A549 treated with dexamethasone at 1 μM for 4 hours (cell line): ENCODE measurements at places on chromosomes 2 and 18. TPM values are rescaled to one million over a fixed set of nuclear protein-coding genes. Genes with fewer than 3 reads are reported as not detected.

The CNTNAP5 gene
- not detected in 5 replicates for total RNA-seq

The TAF4B gene
- total RNA-seq: 3.9 to 5.5 TPM (median 5.0 TPM) in 5 replicates

The KLHL30 gene
- 0.15 to 0.27 TPM (median 0.21 TPM) in 5 replicates for total RNA-seq

The GPR45 gene
- not detected in 5 replicates for total RNA-seq

The SULT1C2 gene
- 0.33 to 0.65 TPM (median 0.41 TPM) in 5 replicates for total RNA-seq

The HTR2B gene
- total RNA-seq: 0.04 TPM in 1 of 5 replicates, not detected in the others

The CYP27A1 gene
- 0.15 to 0.18 TPM (median 0.18 TPM) in 5 replicates for total RNA-seq

The DGKD gene
- 50.3 to 90.9 TPM (median 74.3 TPM) in 5 replicates for total RNA-seq

The IL1F10 gene
- total RNA-seq: not detected in 5 replicates

The CRIM1 gene
- total RNA-seq: 122 to 198 TPM (median 172 TPM) in 5 replicates

The ELOA2 gene
- total RNA-seq: not detected in 5 replicates

The BOK gene
- total RNA-seq: 27.5 to 36.8 TPM (median 32.0 TPM) in 5 replicates

The SERPINB10 gene
- total RNA-seq: not detected in 5 replicates

The DSEL gene
- total RNA-seq: 0.46 to 0.59 TPM (median 0.54 TPM) in 5 replicates

The IL1RL2 gene
- 0.04 to 0.08 TPM (median 0.06 TPM) in 3 of 5 replicates, not detected in the others for total RNA-seq

The RTP5 gene
- not detected in 5 replicates for total RNA-seq

The PPP1R7 gene
- 57.9 to 75.6 TPM (median 59.5 TPM) in 5 replicates for total RNA-seq

The RRM2 gene
- total RNA-seq: 178 to 256 TPM (median 244 TPM) in 5 replicates

The DNAJC5G gene
- total RNA-seq: not detected in 5 replicates

The EHD3 gene
- total RNA-seq: 6.2 to 8.5 TPM (median 7.5 TPM) in 5 replicates

The AQP4 gene
- total RNA-seq: 0.13 TPM in 1 of 5 replicates, not detected in the others

The KCNJ13 gene
- total RNA-seq: not detected in 5 replicates

The C2orf78 gene
- not detected in 5 replicates for total RNA-seq

The BCL11A gene
- 0.01 to 0.14 TPM (median 0.09 TPM) in 5 replicates for total RNA-seq

The HOXD12 gene
- total RNA-seq: not detected in 5 replicates
